NCI-H446 treated with DMSO at 0.1 percent for 48 hours (cell line): ENCODE measurements at places on chromosomes 16 and 17.

DNA sequence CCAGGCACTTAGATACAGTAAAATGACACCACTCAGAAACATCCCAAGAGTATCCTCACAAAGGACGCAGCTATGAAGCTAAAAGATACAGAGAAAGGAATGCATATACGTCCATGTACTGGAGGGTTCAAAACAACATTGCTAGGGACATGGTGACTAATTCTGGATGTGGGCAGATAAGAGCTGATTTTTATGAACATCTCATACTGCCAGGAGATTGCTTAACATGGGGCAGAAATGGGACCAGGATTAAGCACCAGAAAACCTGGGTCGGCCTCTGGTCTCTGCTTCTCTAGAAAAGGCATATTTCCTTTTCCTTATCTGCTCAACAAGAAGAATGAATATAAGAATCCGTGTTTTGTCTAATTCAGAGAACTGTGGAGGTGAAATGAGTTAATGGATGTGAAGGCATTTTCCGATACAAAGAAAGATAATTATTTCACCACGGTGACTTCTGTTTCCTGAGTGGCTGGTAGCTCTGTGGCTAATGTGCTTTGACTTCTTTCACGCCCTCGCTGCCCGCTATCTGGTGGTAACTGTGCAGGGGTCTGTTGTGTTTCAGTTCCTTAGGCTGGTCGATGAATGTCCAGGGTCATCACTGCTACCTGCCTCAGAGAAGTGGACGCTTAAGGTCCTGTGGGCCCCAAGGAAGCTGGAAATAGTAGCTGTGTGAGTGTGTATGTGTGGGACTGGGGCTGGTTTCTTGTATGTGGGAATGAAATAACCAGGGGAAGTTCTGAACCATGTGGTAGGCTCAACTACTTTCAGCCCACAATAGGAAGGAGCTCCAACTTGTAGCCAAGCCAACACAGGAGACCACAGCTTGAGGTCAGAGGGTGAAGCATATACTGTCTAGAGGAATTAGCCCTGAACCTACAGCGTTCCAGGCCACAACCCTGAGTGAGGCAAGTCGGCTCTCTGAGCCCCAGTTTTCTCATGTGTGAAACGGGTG, 15.8 kb upstream of the CCL5 start:
- no peak for DNase-seq

DNA sequence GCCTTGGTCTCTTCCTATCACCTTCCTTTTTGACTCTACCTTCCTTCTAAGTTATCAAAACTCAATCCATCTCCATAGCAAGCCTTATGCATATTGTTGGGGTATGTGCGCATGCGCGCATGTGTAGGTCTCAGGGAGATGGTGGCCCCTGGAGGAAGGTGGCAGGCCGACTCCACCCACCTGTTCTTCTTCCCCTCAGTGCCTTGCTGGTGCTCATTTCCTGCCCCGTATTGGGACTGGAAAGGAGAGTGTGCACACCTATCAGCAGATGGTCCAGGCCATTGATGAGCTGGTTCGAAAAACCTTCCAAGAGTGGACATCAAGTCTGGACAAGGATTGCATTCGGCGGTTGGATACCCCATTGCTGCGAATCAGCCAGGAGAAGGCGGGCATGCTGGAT, 25.2 kb downstream of the DNAH2 start:
- DNase-seq = no peak

- no peak for DNase-seq
These were observed 3.0 kb downstream of the ALYREF start for GRCh38 chr17:81888105-81888987.

DNA sequence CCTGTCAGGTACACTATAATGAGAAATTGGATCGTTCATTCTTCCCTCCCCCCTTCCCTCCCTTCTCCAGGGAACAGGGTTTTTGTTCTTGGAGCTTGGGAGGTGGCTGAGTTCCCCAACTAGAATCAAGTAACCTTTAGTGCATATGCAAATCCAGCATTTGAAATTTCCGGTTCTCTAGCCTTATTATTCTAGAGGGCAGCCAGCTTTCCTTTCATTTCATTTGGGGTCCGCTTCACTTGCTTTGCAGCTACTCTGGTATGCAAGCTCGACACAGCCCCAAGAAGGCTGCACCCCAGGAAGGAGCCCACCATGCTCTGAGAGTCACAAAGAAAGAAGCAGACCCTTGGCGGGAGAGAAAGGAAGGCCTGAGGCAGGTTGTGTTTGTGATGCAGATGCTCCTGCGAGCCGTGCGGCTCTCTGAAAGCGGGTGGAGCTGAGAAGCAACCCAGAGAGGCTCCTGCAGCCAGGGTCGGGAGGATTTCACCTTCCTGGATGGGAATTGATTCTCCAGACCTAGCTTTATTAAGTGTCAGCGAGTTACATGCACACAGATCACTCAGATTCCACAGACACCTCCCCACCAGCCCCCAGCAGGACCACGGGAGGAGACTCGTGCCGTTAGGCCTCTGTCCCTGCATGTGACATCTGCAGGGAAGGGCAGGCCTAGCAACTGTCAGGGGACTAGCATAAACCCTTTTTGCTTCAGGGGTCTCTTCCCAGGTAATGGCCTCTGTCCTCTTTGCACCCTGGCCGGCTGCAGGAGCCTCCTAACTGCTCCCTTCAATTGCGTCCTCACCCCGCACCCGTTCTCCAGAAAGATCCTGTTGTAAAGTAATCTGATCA, 34.5 kb downstream of the PMM2 start:
- DNase-seq = no peak

DNA sequence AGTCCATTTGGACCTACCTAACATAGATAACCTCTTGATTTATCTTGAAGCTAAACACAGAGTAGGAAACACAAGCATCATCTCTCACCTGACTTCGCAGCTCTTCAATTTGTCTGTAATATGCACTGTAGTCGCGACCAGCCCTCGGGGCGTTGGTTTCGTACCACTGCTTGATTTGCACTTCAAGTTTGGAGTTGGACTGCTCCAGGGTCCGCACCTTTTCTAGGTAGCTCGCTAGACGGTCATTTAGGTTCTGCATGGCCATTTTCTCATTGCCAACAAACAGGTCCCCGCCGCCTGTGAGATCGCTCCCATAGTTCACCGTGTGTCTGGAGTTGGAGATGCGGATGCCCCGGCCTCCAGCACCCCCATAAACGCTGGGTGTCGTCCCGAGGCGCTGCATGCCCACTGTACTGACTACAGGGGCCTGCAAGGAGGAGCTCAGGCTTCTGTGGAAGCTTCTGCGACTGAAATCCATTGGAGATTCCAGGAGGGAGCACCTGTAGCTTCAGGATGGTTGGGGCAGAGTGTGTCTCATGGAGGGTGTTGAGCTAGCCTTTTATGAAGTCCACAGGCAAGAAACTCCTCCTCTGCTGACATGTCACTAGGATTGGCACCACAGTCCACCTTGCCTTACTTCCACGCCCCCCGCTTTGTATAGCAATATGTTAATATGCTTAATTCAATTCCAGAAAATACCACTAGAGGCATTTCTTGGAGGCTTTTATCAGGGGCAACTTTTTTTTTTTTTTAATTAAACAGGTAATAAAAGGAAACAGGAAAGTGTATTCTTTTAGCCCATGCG, at the start of gene KRT20:
Gene KRT20 (minus strand): TSS at position 535 of the 805 bp plus-strand sequence. CDS start 57 bp downstream, at position 478.
- no peak for DNase-seq

DNA sequence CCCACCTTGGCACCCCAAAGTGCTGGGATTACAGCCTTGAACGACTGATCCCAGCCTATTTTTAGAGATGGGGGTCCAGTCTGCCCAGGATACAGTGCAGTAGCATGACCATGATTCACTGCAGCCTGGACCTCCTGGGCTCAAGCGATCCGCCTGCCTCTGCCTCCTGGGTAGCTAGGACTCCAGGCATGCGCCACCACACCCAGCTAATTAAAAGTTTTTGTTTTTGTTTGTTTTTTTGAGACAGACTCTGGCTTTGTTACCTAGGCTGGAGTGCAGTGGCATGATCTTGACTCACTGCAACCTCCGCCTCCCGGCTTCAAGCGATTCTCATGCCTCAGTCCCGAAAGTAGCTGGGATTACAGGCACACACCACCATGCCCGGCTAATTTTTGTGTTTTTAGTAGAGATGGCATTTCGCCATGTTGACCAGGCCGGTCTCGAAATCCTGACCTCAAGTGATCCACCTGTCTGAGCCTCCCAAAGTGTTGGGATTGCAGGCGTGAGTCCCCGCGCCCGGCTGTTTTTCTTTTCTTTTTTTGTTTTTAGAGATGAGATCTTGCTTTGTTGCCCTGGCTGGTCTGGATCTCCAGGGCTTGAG, 2.3 kb upstream of the PAFAH1B1 start:
- DNase-seq = no peak

DNA sequence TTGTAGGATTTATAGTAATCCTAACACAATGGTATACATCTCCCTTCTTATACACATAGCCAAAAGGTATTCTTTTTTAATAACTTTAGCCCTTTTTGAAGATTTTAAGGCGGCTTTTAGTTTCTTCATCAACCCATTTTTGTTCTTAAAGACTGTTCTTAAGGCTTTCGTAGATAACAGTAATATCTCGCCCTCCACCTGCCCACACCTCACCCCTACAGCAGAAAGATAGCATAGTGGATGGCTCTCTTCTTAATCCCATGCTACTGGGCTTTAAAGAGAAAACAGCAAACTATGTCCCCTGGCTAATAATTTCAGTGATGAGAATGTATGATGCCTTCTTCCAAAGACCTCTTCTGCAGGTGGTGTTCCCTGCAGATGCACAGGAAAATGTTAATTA, 8.6 kb downstream of the IGSF6 start:
- no peak for DNase-seq

- peak; percentile 8 for DNase-seq
These were observed 256.7 kb downstream of the CDH11 start for GRCh38 chr16:64865069-64865696.

DNA sequence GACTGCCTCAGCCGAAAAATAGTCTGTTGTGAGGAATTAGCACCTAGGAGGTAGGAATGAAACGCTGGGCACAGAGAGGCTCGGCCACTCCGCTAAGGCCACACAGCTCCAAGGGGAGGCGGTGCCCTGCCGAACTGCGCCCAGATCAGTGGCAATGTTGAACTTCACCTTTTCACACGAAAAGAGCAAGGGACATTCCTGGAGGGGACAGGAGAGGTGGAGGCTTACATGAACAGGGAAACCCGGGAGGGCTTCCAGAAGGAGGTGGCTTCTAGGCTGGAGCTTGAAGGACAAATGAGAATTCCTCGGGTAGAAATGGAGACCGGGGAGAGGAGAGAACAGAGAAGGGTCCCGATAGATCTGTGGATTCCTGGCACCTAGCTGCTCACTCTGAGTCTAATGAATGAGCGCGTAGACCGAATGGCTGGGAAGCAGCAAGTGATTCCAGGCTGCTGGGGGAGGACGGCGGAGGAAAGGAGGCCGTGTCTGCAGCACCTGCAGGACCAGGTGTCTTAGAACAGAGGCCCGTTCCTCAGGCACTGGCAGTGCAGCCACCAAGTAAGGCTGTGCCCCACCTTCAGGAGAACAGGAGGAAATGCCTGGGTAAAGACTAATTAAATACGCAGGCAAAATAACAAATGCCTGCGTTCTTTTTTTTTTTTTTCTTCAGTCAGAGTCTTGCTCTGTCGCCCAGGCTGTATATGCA, 722 bp upstream of the SLC38A10 start:
- DNase-seq = peak; percentile 14

- no peak for DNase-seq
These were observed 6.7 kb downstream of the GP2 start for GRCh38 chr16:20320592-20320991.
